Hindlimb muscle (tissue), 1 donor: ENCODE measurements at places on chromosomes 13 and 19. TPM values are rescaled to one million over a fixed set of nuclear protein-coding genes. Genes with fewer than 3 reads are reported as not detected.
A peak's percentile ranks its signal among the peaks of the same experiment; 100 is the strongest.

GRCh38 chr19:11092181-11092538 is 2.9 kb downstream of the LDLR start:
- DNase-seq, result no peak

Gene COMP
- 2.0 TPM for polyA plus RNA-seq

Gene ZGLP1
- 5.0 TPM for polyA plus RNA-seq

Gene CD37
- 18.5 TPM for polyA plus RNA-seq

DNA sequence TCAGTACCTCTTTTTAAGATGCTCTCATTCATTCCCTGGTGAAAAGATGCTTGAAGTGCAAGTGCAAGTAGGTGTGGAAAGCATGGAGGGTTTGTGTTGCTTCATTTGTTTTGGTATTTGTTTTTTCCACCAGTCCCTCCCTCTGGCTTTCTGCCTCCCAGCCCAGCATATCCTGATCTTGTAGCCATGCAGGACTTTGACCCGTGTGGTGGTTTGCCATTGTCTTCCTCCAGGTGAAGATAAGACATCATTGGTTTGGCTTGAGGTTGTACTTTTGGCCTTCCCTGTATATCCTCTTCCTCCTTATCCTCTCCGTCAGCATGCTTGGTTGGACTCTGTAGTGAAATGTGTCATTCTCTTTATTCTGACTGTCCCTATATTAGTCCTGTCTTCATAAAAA is 9.1 kb downstream of the SPINT2 start:
- DNase-seq, result no peak

- no peak for DNase-seq
These were observed 12.2 kb upstream of the MYH14 start for GRCh38 chr19:50191216-50191615.

Gene KCNK6
- polyA plus RNA-seq, result 2.2 TPM

DNA sequence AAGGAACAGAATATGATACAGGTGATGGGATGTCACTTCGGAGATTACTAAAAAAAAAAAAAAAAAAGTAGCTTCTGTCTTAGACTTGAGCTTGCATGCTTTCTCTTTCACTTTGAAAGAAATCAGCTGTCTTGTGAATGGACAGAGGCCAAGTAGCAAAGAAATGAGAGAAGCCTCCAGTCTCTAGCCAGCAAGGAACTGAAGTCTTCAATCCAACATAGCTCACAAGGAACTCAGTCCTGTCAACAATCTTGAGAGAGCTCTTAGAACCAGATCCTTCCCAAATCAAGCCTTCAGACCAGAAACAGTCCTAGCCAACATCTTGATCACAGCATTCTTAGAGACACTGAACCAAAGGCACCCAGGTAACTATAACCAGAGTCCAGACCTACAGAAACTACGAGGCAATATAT is 7.7 kb downstream of the N4BP2L2 start:
- peak; percentile 60 for DNase-seq

- no peak for DNase-seq
These were observed 764 bp downstream of the UPF1 start for GRCh38 chr19:18832306-18833140.

Gene TDRD12
- 0.12 TPM for polyA plus RNA-seq

- DNase-seq, result no peak
These were observed 7.4 kb upstream of the FCGBP start for GRCh38 chr19:39941615-39942365.

GRCh38 chr19:398719-399118 is 10.2 kb downstream of the C2CD4C start:
- DNase-seq, result no peak

- no peak for DNase-seq
These were observed 26.8 kb upstream of the CEACAM21 start for GRCh38 chr19:41548954-41549688.

Gene ZNF540
- 3.6 TPM for polyA plus RNA-seq

Gene MYBPC2
- 287 TPM for polyA plus RNA-seq

Gene FAAP24
- polyA plus RNA-seq, result 1.3 TPM

DNA sequence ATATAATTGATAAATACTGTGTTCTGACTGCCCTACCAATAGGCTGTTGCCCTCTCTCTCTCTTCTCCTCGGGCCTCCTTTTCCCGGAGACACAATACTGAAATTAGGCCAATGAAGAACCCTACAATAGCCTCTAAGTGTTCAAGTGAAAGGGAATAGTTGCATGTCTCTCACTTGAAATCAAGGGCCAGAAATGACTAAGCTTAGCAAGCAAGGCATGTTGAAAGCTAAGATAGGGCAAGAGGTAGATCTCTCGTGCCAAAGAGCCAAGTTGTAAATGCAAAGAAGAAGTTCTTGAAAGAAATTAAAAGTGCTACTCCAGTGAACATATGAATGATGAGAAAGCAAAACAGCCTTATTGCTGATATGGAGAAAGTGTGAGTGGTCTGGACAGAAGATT is 13.3 kb downstream of the KATNAL1 start:
- no peak for DNase-seq

- DNase-seq, result no peak
These were observed 816.2 kb upstream of the ATXN8OS start for GRCh38 chr13:69291292-69291906.

Gene PSG2
- polyA plus RNA-seq, result not detected

- no peak for DNase-seq
These were observed 414.7 kb downstream of the KCTD12 start for GRCh38 chr13:76471486-76471885.

DNA sequence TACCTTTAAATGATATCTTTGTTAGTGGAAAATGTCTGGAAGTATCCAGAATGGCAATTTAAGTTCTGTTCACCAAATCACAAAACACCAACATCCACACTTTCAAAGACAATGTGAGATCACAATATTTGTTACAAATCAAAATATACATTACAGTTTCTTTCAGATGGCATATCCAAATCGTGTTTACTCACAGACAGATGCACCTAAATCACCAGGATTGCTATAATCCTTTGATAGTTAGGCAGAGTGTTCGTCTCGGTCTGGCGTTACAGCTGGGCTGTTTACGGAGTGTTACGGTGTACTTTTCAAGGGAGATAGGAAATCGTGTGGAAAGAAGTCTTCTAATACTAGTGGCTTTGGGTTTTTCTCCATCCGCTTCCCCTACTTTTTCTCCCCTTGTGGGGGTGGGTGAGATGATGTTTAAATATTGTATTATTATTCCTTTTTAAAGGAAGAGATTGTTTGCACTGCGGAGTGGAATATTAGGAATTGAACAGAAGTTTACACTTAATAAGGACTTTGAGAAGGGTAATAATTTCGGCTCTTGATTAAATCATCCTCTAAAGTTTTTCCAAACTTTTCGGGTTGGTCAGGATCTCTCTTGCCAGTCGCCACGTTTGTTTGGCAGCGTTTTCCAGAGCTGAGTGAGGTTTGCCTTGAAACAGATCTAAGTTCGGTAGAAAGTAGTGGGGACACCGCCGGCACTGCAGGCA is 1.8 kb downstream of the MAB21L1 start:
- no peak for DNase-seq

Gene EFNB2
- 22.6 TPM for polyA plus RNA-seq

DNA sequence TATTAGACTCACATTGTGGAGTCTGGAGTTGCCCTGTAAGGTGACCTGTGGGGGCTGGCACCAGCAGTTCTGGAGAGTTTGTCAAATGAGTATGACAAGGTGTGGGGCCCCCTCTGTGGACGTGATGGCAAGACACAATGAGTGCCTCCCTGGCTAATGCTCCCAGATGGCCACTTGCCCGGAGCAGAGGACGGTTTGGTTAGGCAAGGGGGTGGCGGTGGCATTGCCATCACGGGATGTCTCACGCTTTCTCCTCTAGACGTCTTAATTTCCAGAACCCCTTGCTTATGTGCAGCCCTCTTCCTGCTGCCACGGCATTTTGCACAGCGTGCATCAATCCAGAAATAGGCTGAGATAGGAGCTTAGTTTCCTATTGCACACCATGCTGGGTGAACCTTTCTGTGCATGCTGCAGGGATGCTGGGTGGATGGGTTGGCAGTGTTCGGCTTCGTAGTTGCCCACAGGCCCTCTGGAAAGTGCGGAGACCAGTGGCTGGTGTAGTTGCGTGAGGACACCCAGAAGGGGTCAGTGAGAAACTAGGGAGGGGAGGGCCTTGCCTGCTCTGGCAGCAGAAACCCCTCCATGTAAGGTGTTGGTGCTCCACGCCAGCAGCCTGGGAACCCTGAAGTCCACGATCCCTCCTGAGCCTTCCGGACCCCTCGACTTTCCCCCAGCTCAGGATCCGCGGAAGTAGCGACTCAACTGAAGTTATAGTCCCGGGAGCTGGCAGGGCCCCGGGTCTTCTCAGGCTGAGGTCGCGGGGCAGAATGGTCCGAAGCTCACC is 18.1 kb upstream of the LRP3 start:
- DNase-seq, result no peak

GRCh38 chr13:98478189-98479129 is 98.4 kb downstream of the STK24 start:
- no peak for DNase-seq

DNA sequence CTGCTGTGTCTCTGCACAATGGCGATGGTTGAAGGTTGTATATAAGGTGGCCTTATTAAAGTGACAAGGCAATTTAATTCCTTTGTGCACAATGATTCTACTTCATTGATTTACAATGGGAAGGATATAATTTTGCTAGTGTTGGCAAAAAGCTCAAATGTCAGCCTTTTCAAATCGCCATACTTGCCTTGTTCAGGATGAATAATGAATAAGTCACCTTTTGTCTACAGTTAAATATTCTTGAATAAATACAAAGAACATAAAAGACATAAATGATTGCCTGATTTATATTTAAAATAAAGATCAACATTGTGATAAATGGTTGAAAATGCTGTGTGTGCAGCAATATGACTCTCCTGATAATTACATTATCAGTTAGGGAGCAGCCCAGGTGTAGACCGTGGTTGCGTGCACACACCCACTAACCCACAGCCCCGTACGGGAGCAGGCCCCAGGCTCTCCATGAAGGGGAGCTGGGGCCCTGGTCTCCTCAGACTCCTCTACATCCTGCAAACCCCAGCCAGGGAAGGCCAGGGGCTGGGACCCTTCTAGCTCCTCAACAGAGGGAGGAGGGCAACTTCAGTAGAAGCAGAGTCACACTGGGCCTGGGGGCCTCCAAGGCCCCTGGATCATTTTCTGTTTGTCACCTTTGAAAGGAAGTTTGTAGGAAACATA is 64.9 kb downstream of the TEX29 start:
- DNase-seq, result no peak

DNA sequence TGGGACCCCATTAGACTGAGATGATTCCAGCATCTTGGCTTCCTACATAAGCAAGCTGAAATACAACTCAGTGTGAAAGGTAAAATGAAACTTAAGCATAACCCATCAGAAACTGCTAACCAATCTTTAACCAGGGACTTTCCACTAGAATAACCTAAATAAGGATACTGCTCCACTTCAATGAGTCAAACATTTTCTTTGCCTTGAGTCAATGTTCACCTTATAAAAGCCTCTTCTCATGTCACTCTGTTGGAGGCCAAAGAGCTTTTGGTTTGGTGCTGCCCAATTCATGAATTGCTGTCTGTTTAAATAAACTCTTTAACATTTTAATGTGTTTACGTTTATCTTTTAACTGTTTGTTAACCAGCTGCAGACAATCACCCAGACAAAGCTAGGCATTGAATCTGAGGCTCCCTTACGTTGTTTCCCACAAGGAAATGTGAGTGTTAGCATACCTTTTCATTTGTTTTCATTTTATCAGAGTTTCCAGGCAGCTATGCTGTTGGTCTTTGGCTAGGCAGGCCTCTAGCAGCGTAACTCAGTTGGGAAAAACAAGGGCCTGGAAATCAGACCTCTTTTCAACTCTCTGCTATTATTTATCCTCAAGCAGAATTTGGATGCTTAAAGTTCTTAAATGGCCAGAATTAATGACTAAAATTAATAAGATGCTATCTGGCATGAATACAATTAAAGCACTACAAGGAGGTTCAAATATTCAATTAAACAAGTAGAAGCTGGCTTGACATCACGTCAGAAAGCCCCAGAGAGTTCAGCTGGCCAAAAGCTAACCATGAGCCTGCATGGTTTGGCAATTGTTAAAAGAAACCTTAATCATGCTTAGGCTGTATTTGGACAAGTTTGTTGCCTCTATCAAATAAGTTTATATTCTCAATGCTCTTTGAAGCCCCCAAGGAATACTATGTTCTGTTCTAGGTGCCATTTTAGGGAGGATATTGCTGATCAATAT is 200.2 kb downstream of the DCLK1 start:
- no peak for DNase-seq

- no peak for DNase-seq
These were observed 329 bp upstream of the ZNF439 start for GRCh38 chr19:11848200-11848593.

GRCh38 chr13:23899555-23899954 is 2.3 kb upstream of the C1QTNF9B start:
- peak; percentile 54 for DNase-seq

Gene ZNF772
- 9.9 TPM for polyA plus RNA-seq

DNA sequence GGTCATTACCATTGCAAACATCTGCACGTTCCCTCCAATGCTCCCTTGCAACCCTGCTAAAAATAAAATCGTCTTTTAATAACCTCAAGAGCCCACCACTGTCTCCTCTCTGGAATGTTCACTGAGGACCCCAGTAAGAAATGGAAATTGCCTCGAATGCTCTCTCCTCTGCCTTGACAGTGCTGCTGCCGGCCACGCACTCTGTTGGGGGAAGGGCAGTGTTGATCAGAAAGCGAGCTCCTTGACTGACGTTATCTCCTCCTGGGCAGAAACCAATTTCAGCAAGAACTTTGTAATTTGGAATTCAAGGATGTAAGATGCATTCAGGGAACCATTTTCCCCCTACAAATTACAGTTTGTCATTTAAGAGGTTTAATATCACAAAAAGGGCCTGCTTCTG is 718.5 kb downstream of the UQCRFS1 start:
- no peak for DNase-seq

Gene ZNF554
- polyA plus RNA-seq, result 7.2 TPM

DNA sequence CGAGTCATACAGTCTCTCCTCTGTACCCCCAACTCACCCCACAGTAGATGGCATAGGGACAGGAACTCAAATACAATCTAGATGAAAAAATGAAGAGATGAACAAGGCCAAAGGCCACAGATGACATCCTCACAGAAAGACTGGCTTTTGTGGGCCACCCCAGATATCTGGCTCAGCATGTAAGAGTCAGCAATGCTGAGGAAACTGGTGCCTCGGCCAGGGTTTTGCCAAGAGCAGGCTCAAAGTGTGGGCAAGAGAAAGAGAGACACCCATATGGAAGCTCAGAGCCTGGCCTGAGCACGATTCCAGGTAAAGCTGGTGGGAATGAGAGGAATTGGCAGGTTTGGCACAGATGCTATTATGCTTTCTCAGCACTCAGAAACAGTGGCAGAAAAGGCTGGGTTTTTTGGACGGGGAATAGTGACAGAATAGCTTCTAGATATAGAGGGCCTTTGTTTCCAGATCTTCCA is 460.6 kb downstream of the FOXO1 start:
- no peak for DNase-seq

GRCh38 chr19:2885736-2886135 is 15.0 kb upstream of the ZNF57 start:
- no peak for DNase-seq

Gene CGB3
- polyA plus RNA-seq, result not detected

Gene PRR20B
- polyA plus RNA-seq, result not detected
